ENCODE measurements at places on chromosomes 1 and 21.

DNA sequence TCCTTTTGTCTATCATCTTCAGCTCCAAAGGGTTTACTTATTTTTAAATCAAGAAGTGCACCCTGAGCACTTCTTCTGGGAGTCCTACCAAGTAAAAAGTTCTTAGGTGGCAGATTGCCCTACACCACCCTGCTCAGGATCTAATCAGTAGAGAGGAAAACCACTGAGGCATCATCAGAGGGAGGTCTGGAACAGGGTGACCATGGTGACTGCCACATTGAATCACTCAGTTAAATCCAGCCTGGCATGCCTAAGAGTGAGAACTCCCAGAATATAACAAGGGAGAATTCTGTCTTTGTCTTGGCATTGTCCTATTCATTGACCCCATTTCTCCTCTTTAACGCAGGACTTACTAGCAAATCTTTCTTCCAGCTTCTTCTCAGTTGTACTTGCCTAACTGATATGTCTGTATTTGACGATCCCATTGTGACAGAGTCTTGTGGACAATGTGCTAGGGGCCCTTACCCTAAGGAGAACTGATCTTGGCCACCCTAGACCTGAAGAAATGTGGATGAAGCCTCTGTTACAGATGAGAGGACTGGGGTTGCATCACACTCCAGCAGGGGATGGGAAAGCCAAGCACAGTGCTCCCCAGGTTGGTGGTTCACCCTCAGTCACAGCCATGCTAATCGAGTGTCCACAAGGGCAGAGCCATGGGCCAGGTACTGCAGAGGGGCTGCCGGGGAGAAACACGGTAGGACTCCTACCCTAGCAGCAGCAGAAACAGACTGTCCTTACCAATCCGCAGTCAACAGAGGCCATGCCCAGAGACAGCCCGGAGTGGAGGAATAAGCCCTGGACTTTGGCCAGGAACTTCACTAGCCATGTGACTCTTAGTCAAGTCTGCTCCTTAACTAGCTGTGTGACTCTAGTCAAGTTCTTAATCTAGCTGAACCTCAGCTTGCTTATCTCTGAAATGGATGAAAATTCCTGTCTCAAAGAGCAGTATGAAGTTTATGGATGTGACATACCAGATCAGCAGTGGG is 15.4 kb downstream of the PKP1 start:
- no peak for DNase-seq

- peak; percentile 31 for DNase-seq
These were observed 88.5 kb downstream of the PTPRU start for GRCh38 chr1:29324771-29325351.

DNA sequence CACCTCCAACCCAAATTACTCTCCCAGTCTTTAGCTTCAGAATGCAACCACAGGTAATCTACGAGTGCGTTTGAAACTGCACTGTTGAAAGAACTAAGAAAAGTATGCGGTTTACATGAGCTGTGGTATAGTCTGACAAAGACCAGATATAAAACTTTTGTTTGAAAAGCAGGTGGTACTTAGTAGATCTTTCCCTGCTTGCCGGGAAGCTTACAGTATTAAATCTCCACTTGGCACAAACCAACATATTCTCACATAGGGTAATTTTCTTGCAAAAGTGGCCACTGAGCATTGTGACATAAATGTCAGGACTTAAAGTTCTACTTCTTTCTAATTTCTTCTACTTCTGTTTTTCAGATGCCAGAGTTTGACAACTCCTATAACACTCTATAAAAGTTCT is 8.4 kb downstream of the RGS2 start:
- no peak for DNase-seq

- DNase-seq = no peak
These were observed 15.5 kb upstream of the MIIP start for GRCh38 chr1:12003762-12004161.

GRCh38 chr1:8362701-8363101 is 44.8 kb downstream of the SLC45A1 start:
- no peak for DNase-seq

DNA sequence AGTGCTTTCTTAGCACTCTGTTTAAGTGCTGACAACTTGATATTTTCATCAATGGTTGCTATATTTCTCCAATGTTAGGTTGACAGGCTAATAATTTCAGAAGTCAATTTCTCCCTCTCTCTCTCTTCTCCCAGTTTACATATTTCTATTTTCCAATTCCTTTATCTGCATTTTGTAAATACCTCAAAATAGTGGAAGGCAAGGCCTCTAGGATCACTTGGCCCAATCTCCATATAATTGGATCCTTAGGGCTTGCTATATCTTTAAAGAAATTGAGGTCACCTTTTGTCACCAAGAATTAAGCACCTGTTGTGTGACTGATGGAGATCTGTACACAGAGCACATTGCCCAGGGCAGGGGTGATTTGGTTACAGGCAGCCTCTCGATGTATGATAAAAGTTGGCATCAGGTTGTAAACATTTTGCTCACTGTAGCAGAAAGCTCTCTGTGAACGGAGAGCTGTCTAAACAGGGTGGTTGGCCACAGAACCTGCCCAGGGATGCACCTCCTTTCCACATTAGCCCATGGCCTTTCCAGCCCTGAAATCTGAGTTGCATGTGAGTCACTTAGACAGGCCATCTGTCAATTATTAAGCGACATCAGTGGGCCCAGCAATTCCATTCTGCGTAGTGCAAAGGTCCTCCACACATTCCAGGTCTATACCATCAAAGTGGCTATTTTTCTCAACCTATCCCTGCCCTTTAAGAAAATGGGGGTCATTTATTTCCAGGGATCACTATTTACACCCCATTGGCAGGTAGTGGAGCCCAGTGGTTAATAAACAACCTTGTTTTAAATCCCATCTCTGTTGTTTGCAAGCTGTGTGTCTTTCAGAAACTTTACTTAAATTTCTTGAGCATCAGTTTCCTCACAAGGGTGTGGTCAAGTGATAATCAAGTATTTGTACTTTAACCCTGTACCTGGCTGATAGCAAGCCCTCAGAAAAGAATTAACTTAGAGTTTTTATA is 29.1 kb upstream of the IRF2BP2 start:
- no peak for DNase-seq

DNA sequence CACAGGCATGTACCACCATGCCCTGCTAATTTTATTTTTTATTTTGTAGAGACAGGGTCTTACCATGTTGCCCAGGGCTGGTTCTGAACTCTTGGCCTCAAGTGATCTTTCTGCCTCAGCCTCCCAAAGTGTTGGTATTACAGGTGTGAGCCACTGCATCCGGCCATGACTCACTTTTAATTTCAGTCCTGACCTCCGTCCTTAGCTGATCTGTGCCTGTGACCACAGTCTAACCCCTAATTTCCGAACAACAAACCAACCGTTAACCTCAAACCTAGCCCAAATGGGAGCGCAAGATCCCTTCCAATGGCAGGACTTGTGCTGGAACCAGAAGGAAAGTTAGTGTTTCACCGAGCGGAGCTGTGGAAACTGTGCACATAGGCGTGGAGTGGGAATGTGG is 29.3 kb upstream of the MAN1C1 start:
- DNase-seq = no peak

DNA sequence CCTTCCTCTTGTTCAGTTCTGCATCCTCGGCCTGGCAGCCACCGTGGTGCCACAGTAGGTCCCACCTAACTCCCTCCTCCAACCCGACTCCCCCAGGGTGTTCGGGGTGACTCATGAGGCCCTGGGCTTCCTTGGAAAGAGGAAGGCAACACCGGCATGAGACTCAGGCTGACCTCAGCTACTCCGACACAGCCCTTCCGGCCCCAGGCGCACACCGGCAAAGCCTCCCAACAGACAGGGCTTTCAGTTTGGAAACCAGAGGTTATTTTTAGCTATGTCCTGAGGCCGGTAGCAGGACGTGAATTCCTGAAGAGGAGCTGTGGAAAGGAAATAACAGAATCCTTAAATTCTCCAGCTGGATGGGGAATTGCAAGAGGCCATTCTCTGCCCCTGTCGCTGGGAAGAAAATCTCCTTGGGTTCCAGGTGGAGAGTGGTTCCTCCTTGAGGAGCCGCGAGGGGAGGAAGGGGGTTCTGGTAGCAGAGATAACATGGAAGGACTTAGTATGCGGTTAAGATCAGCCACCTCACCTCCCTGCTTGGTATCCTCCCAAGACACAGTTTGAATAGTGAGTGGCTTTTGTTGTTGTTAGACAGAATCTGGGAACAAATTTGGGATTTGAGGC is 24.4 kb downstream of the PLXNA2 start:
- DNase-seq = no peak

DNA sequence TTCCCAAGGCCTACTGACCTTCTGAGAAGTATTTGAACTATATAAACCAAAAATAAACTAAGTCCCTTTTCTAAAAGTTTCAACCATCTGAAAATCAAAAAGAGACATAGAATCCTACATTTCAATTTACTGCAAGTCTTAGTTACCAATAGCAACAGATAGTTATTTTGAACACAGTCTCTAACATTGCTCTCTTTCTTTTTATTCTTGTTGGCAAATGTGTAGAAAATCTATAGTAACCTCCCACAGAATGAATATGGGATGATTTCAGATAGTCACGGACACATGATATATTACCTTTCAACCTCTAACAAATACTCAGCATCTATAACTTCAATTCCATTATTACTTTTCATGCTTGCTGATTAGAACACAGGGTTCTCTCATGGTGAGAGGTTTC is 68.9 kb upstream of the RAB3GAP2 start:
- DNase-seq = no peak

DNA sequence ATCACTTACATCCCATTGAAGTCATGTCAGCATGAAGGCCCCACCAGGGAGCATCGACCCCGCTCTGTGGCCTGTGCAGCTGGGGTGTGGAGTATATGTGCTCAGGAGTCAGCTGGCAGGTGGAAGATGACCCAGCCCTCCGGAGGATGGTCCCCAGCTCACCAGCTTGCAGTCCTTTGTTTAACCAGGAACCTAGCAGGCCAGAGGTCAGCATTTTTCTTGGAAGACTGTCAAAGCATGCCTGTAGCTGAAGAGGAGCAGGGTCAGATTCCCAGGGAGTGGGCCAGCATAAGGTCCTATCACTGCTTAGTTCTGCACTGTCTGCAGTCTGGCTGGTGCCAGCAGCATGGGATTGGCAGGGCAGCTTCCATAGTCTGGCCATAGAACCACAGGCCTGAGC is 12.7 kb downstream of the NFASC start:
- no peak for DNase-seq

GRCh38 chr1:226953175-226953800 is 13.2 kb downstream of the COQ8A start:
- no peak for DNase-seq

DNA sequence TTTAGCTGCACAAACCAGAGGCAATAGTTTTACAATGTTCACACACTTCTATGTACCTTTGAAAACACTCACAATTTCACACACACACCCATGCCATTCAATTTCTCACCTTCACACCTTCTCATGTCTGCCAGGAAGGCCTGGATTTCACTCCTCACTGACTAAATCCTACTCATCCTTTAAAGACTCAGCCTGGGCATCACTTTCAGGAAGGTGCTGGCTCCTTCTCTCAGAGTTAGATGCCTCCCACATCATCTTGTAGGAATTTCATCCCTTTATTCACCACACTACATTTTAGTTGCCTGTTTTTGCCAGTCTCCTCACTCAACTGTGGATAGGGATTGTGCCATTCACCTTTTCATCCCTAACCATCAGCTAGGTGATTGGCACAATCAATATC is 2.3 kb downstream of the IL20 start:
- DNase-seq = no peak

DNA sequence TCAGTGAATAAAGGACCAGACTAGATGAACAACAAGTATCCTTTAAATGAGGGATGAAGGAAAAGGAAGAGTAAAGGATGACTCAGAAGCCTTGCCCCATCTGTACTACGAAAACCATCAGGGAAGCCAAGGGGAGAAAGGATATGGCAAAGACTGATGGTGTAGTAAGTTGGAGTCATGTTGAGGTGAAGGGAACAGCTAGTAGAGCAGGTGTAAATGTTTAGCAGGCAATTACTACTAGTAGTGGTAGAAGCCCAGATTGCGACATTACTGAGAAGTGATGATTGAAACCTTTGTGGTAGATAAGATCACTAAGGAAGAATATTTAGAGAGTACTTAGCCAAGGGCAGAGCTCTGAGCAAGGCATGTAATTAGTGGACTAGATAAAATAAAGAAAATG is 84.0 kb downstream of the PHTF1 start:
- DNase-seq = no peak

DNA sequence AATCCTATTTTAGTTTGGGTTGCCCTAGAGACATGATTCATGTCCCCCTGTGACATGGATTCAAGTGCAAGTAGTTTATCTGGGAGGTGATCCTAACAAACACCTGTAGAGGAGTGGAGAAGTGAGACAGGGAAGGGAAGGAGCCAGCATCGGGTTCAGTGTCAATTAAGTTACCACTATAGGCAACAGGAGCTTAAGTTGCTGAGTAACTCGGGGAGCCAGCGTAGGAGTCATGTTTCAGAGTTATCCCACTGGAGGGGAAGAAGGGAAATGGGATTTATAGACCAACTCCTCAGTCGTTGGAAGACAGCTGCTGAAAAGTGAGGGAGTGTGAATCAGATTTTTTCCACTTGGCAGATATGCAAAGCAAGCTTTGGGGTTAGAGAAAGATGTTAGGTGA is 54.9 kb downstream of the SLC30A7 start:
- DNase-seq = no peak

DNA sequence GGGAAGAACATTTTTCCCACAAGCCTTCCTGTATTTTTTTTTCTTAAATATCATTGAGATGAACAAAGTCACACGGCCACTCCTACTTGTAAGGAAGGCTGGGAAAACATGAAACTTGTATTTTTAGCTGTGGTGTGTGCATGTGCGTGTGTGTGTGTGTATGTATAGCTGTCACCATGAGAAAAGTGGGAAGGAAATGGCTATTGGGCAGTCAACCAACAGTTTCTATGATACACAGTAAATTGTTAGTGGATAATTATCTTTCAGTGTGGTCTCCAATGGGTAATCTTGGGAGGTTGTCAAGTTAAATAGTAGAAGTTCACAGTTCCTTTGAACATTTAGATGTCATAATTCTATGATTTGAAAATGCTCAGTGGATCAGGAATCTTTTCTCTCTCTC is 132.7 kb upstream of the USP24 start:
- DNase-seq = no peak

DNA sequence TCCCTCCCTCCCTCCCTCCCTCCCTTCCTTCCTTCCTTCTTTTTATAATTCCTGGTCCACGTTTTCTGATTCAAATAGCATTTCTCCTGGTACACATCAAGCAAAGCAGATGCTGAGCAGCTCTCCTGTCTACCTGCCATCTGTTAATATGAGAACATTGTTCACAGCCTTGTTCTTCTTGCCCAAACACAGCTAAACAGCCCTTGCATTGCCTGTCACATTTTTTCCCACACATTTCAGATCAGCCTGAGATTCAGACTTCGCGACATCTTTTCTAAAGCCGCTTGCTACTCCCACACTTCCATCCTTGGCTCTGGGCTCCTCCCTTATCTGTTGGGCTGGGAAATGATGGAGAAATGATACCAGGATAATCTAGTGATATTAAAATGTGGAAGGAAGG is 200.5 kb downstream of the PCP4 start:
- DNase-seq = no peak

- DNase-seq = no peak
These were observed 5.0 kb downstream of the SELP start for GRCh38 chr1:169624912-169625311.
